NCI-H2081 (cell line): ENCODE measurements at places on chromosomes 7 and 10.
A peak's percentile ranks its signal among the peaks of the same experiment; 100 is the strongest.

DNA sequence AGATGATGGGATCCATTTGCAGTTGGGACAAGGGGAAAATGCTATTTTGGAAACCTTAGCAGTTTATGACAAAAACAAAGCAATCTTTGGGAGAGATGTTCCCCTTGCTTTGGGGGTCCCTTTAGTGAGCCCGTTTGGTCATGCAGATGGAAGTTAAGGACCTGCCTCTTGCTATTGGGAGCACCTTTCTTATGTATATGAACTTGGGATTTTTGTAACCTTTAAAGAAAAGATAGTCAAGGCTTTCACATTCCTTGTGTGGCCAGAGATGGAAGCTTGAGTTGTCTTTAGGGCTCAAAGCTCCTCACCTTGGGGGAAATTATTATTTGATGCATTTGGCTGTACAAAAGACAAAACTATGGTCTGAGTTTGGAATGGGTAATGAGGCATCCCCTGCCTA, 179.0 kb upstream of the PLPP4 start:
- no peak for DNase-seq

DNA sequence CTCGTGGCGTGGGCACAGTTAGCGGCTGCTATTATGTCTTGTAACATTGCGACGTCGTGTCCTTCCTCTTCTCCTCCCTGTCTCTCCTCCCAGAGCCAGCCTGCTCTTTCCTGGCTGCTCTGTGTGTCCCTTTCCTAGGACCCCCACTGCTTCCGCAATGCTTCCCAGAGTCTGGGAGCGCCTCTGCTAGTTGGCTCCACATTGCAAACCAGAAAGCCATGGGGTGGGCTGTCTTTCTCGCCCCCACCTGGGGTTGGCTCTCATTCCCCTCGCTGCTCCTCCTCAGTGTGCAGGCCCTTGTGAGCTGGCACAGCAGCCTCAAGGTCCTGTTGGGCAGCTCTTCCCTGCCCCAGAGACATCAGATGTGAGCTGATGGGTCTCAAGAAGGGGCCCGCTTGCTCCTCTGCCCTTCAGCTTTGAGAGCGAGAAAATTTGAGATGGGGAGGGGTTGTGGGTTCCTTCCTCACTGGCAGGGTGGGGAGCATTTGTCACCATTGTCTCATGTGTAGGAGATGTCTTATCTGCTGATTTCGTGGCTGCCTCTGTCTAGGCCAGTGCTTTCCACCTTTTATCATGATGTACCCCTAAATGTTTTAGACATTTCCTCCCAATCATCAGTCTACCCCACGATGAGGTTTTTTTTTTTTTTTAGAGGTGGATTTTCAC, 3.3 kb downstream of the ADAMTS14 start:
- no peak for DNase-seq

GRCh38 chr7:5351507-5352265, 68.9 kb downstream of the SLC29A4 start:
- no peak for DNase-seq

GRCh38 chr7:17041324-17041723, 159.5 kb upstream of the AGR3 start:
- peak; percentile 48 for DNase-seq

- DNase-seq, result no peak
Measured at GRCh38 chr10:7033031-7033430, 377.8 kb downstream of the SFMBT2 start.

DNA sequence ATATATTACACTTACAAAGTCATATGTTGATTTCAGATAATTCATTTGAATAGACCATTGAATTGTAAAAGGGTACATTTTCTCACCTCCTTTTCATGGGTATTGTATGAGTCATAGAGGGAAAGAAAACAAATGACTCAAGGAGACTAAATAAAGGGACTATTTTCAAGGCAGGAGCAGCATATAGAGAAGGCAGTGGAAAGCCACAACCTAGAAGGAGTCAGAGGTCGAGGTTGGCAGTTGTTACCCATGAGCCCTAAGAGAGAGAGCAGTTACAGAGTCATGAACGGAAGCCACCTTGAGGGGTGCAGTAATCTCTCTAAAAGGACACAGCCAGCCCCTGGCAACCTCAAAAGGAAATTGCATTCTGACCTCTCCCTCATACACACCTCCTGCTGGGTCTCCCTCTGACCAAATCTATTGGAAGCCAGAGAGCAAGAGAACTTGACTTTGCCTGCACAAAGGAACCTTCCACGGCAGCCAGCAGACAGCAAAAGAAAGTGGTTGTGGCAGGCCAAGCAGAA, 137.9 kb downstream of the GRM8 start:
- DNase-seq, result no peak

DNA sequence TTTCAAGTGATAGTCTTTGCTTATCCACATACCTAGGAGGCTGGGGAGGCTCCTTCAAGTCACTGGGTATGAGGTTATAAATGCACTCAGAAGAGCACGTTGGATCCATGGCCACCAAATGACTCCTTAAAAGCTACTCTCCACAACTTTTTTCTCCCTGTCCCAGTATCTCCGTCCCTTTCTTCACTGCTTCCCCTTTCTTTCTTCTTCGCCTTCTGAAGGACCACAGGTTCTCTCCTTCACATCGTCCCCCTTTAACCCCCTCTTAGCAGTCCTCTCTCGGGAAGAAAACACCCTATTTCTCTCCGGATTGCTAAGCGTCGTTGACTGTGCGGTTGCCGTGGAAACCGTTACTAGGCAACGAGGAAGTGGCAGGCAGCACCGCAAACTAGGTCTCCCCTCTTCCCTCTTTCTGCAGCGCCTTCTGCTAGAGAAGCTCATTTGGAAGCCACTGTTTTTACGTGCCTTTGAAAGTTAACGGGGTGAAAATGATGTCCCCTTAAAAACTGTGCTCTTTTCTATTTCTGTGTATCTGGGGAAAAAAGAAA, at the start of gene ENKUR:
TSS of gene ENKUR (minus strand) at position 331 of the 548 bp plus-strand sequence. CDS start at position 109, 222 bp downstream.
- peak; percentile 84 for DNase-seq

DNA sequence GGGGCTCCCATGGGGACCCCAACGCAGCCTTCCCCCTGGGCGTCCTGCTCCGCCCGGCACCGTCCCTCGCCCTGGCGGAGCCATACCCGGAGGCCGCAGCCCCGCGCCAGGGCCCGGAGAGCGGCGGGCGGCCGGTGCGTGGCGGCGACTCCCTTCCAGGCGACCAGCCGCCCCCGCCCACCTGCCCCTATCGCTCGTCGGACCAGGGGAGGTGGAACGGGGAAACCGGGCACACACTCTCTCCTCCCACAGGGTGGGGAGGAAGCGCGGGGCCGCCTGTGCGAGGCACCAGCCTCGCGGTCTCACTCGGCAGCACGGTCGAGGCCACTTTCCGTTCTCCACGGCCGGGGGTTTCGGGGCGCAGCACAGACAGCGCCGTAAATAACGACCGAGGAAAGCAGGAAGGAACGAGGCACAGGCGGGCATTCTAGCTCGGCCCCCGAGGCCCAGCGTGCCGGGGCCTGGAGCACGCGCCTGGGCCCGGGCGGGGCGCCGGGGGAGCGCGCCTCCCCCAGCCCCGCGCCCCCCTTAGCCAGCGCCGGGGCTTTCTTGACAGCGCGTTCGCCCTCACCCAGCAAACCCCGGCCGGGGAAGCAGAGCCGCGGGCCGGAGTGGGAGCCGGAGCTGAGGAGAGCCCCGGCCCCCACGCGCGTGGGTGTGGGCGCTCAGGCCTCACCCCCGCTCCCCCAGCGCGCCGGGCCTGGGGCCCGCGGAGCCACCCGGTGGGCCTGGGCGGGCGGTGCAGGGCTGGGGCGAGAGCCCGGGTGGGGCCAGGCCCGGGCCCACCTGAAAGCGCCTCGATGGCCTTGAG, 936 bp downstream of the IGF2BP3 start:
- DNase-seq, result peak; percentile 52

- no peak for DNase-seq
Measured at GRCh38 chr10:79155301-79156081, 86.7 kb downstream of the ZMIZ1 start.

GRCh38 chr10:27158421-27158820, 3.3 kb downstream of the MASTL start:
- DNase-seq, result peak; percentile 55

GRCh38 chr10:12503311-12503710, 154.0 kb downstream of the CAMK1D start:
- DNase-seq, result no peak

GRCh38 chr10:31646519-31646918, 282.1 kb downstream of the ARHGAP12 start:
- DNase-seq, result no peak

GRCh38 chr7:32569388-32570289, 74.3 kb downstream of the AVL9 start:
- no peak for DNase-seq

DNA sequence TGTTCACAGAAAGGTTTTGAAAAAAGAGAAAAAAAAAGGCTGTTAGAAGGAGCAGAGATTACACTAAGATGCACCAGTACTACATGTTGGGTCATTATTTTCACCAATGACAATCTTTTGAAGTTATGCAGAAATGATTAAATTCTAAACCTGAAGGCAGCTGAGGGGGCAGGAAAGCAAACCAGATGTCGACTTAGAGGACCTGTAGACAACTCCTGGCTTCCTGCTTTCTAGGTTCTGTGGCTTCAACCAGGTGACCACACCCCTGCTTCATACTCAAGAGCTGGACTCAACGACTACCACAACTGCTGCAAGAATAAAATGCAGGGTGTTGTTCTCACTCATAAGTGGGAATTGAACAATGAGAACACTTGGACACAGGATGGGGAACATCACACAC, 30.0 kb downstream of the MYOF start:
- DNase-seq, result no peak

DNA sequence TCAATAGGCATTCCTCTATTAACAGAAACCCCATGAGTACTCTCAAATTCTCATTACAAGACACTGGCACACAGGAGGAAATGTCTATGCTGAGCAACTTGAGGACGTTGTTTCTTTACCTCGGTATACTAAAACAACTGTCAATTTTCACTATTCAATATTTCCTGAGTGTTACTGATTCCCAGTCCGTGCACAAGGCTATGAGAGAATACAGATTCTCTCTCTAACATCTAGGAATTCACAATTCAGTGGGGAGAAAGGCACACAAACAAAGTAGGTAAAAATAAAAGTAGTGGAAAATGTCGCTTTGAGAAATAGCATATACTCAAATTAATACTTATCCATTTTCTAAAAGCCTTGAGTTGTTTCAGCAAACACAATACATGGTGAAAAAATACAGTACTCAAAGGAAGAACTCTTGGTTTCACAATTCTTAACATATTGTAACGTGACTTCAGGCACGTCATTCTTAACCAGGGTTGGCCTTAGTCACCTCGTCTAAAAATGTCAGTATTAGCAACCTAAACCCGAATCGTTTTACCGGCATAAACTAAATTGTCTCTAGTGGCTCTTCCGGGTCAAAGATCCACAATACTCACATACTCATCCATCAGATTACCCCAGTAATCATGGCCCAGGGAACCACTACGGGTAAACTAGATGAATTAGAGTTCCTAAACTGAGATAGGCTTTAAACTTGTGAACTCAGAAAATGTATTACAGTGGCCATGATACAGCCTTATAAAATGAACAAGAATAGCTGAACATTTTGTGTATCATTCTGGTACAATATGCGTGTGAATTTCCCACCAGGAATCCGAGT, 1.5 kb downstream of the IPMK start:
- DNase-seq, result peak; percentile 7

GRCh38 chr7:6409944-6410693, 37.6 kb downstream of the DAGLB start:
- DNase-seq, result no peak

GRCh38 chr10:15232279-15232678, 63.8 kb upstream of the NMT2 start:
- DNase-seq, result no peak

- no peak for DNase-seq
Measured at GRCh38 chr10:52488606-52489485, 174.8 kb downstream of the DKK1 start.
